ENCODE measurements at places on chromosomes 2 and 18. TPM values are rescaled to one million over a fixed set of nuclear protein-coding genes. Genes with fewer than 3 reads are reported as not detected.

The GPR45 gene
- not detected for total RNA-seq

The MRPL44 gene
- total RNA-seq, result 29.7 TPM

GRCh38 chr2:187709065-187709464 is 154.8 kb upstream of the TFPI start:
- DNase-seq, result no peak
- no peaks in the 10 kb centered on the region for H3K27me3 ChIP-seq
- no peaks in the 10 kb centered on the region for H3K4me1 ChIP-seq

DNA sequence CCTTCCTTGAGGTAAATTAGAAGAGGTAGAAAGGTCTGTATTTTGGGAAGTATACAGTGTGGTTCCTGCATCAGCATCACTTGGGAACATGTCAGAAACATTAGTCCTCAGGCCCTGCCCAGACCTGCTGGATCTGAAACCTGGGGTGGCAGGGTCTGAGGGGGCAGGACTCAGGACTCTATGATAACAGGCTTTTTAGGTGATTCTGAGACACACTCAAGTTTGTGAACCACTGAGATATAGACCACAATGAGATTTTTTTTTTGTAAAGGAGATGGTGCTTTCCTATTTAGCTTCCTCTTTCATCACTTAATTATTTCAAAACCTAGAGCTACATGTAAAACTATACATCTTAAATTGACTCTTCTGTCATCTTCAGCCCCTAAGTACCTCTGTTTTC is 262.7 kb upstream of the SPOPL start:
- H3K4me1 ChIP-seq, result no peaks in the 10 kb centered on the region
- H3K27ac ChIP-seq, result no peak overlapping the region
- H3K4me3 ChIP-seq, result no peak overlapping the region

- no peak overlapping the region for H3K27ac ChIP-seq
- no peaks in the 10 kb centered on the region for H3K27me3 ChIP-seq
- no peak overlapping the region for H3K4me3 ChIP-seq
- no peaks in the 10 kb centered on the region for H3K36me3 ChIP-seq
- H3K4me1 ChIP-seq, result no peaks in the 10 kb centered on the region
- DNase-seq, result no peak
These were observed 8.1 kb upstream of the CCL20 start for GRCh38 chr2:227805578-227805977.

- no peak overlapping the region for H3K27ac ChIP-seq
- no peaks in the 10 kb centered on the region for H3K36me3 ChIP-seq
- no peak for DNase-seq
- no peak overlapping the region for H3K4me3 ChIP-seq
- no peaks in the 10 kb centered on the region for H3K27me3 ChIP-seq
- H3K4me1 ChIP-seq, result no peaks in the 10 kb centered on the region
These were observed 251.3 kb upstream of the ATP5MC3 start for GRCh38 chr2:175432793-175433192.

GRCh38 chr18:4405965-4406364 is 49.1 kb downstream of the DLGAP1 start:
- H3K27ac ChIP-seq, result no peak overlapping the region
- no peaks in the 10 kb centered on the region for H3K27me3 ChIP-seq
- no peak for DNase-seq
- H3K4me1 ChIP-seq, result no peaks in the 10 kb centered on the region
